HT-29 (cell line): ENCODE measurements at places on chromosomes 13 and 19.
A peak's percentile ranks its signal among the peaks of the same experiment; 100 is the strongest.

- DNase-seq: no peak
Measured at GRCh38 chr19:7099597-7099921, 30.1 kb downstream of the ZNF557 start.

DNA sequence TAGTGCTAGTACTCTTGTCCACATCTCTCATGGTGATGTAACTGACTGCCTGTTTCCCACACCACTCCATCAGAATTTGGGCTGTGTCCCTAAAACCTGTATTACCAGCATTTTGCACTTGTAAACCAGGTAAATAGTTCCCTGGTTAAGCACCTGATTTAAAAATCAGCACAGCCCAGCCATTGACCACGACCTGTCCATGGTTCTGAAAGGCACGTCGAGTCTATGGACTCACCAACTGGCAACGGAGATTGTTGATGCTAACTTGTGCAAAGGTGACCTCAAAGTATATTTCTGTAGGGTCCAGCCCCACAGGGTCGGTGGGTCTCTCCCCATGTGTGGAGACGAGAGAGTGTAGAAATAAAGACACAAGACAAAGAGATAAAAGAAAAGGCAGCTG is 46.7 kb upstream of the ZNF835 start:
- DNase-seq: no peak

DNA sequence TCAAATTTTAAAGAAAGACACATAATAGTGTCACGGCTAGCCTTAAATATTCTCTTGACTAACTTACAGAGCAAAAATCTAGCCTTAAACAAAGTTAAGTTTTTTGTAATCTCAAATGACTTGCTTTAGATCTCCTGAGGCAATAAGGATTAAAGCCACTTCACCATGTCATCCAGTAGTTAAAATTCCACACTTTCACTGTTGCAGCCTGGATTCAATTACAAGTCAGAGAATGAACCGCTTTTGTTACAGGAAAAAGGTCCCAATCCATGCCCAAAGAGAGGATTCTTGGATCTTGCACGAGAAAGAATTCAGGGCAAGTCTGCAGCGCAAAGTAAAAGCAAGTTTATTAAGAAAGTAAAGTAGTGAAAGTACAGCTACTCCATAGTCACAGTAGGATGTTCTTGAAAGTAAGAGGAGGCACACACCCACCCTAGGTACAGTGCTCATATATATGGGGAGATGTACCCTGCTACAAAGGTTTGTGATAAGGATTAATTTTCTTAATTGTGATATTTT is 34.6 kb upstream of the CD177 start:
- no peak for DNase-seq

GRCh38 chr13:88627071-88627470 is 955.9 kb downstream of the SLITRK5 start:
- DNase-seq: no peak

- no peak for DNase-seq
Measured at GRCh38 chr13:97003071-97003470, 8.8 kb upstream of the OXGR1 start.

- peak; percentile 16 for DNase-seq
Measured at GRCh38 chr19:31110336-31110735, 238.9 kb downstream of the TSHZ3 start.

GRCh38 chr13:110873639-110874507 is 41.0 kb downstream of the ANKRD10 start:
- DNase-seq: no peak

DNA sequence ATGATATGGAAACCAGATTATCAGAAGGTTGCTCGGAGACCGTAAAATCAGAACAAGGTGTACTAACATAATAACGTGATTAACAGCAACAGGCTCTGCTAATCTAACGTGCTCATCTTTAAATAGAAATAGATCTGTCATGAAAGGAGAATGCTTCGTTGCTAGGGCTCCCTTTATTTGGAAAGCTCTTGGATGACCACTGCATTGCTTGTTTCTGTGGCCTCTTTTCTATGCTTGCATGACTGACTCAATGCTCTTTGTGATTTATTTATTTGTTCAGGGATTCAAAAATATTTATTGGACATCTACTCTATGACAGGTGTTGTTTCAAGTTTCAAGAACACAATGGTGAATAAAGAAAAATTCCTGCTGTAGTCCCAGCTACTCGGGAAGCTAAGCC is 22.3 kb upstream of the ZDHHC20 start:
- DNase-seq: no peak

DNA sequence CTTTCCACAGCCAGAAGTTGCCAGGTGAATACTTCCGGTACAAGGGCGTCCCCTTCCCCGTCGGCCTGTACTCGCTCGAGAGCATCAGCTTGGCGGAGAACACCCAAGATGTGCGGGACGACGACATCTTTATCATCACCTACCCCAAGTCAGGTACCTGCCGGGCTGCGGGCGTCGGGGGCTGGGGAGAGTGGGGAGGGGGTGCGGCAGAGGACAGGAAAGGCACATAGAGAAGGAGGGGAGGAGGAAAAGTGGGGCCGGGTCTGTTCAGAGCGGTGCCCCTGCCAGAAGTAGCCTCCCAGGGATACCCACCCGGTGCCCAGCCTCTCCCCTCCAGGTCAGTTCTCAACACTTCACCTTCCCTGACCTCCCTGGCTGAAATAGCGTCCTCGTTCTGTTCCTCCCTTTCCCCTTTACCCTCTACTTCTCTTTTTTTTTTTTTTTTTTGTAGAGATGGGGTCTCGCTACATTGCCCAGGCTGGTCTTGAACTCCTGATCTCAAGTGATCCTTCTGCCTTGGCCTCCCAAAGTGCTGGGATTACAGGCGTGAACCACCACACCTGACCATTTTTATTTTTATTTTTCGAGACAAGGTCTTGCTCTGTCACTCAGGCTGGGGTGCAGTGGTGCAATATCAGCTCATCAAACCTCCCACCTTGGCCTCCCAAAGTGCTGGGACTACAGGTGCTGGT is 24.1 kb downstream of the SULT2B1 start:
- no peak for DNase-seq

DNA sequence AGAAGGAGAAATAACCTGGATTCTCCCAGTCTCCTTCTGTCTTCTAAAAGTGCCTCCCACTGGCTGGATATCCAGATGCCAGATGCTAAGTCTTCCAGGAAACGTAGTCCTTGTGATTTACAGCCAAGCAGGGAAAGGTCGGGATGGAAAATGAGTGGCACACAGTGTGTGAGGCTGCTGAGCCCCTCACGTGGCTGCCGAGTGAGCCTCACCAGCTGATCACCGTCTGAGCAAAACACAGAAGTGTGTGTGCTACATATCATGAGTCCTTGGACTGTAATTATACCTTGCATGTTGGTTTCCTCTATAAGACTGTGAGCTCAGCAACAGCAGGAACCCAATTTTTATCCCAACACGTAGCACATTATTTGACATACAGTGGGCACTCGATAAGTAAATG is 15.1 kb downstream of the LHFPL6 start:
- DNase-seq: no peak

DNA sequence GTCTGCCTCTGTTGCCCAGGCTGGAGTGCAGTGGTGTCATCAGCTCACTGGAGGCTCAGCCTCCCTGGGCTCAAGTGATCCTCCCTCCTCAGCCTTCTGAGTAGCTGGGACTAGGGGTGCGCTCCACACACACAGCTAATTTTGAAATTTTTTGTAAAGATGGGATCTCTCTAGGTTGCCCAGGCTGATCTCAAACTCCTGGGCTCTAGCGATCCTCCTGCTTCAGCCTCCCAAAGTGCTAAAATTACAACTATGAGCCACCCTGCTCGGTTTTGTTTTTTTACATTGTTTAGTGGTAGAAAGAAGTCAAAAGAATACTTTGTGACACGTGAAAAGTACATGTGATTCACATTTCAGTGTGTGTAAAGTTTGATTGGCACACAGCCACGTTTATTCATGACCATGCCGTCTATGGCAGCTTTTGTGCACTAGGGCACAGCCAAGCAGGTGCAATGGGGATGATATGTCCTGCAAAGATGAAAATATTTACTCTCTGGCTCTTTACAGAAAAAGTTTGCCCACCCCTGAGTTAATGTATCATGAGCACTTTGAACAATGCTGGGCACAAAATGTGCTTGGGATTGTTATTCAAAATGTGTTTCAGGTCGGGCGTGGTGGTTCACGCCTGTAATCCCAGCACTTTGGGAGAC is 16.2 kb upstream of the NFIC start:
- DNase-seq: peak; percentile 45

- no peak for DNase-seq
Measured at GRCh38 chr19:35353635-35354034, 4.6 kb upstream of the FFAR3 start.

GRCh38 chr13:87851410-87851809 is 180.2 kb downstream of the SLITRK5 start:
- DNase-seq: no peak
